GOT3 (cell line): ENCODE measurements at places on chromosomes 6 and 20.

- no peak for DNase-seq
Measured at GRCh38 chr20:47679462-47679861, 105.8 kb downstream of the SULF2 start.

GRCh38 chr6:116090251-116090650 lies 10.4 kb upstream of the NT5DC1 start:
- DNase-seq, result no peak

DNA sequence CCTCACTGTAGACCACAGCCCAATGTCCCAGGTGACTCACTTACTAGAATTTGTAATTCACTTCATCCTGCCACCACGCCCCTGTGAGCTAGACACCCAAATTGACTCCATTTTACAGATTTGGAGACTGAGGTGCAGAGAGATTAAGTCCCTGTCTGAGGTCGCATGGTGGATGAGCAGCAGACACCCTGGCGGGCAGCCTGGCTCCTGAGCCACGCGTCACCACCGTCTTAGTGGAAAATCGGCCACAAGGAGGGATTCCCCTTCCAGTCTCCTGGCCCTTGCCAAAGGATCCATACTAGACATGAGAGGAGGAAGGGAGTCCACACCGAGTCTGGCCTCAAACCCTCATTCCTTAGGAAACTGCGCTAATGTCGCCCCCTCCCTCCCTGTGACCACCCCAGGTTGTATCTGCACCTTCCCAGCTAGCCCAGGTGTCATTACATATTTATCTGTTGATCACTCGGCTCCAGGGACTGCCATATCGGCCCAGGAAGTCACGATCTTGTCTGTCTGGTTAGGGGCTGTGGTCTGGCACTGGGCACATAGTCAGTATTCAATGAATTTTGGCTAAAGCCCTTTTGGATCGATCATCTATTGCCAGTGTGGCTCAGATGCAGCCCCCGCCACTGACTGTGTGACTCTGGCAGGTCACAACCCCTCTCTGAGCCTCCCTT lies 25.7 kb upstream of the PTGIS start:
- DNase-seq, result no peak

DNA sequence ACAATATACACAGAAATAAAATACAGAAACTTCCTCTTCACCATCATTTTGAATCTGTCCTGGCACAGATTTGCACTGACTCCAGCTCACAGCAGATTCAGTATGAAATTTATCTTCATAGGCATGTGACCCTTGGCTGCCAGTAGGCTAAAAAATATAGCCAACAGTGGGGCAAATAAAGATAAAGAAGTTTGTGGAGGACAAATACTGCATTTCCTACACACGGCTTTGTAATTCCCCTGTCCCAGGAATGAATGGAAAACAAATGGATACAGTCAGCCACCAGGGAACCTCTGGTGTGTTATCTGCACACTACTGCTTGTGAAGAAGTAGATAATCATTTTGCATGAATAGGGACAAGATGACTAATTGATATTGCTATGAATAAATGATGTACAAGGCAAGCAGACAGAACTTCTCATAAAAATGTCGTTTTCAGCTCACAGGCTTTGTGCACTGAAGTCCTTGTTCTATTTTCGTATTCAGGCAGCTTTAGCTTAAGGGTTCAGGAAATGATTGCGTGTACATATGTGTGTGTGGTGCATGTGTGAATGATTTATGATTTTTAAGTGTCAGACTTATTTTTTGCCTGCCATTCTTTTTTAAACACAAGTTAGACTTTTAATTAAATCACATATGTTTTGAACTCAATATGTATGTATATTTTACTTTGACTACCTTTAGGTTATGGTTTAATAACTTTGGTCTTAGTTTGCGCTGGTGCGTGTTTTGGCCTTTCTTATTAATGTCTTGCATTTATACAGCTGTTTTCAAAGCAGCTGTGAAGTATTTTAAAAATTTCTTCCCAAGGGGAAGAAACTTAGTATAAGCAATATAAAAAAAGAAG lies 543.8 kb upstream of the JAG1 start:
- no peak for DNase-seq

- DNase-seq, result no peak
Measured at GRCh38 chr6:16108921-16109658, 19.8 kb upstream of the MYLIP start.

DNA sequence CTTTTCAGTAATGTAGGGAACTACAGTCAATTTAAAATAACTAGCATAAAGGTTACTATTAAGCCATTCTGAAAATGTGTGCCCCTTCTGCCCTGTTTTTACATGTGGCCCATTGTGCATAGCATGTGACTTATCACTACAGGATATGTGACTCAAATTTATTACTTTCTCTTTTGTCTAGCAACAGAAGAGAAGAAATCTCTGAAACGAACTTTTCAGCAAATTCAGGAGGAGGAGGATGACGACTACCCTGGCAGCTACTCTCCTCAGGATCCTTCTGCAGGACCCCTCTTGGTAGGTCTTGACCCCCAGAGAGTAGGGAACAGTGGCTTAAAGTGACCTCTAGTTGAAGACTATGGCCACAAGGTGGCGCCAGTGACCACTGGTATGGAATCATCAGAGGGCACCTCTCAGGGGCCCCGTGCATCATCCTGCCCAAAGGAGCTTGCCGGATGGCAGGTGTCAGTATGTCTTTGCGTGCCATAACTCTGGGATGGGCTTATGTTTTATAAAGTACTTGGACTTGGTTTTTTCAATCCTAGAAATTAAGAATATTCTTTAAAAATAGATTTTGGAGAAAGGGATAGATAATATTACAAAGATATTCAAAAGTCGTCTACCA lies 23.9 kb downstream of the RPRD1B start:
- DNase-seq, result no peak

DNA sequence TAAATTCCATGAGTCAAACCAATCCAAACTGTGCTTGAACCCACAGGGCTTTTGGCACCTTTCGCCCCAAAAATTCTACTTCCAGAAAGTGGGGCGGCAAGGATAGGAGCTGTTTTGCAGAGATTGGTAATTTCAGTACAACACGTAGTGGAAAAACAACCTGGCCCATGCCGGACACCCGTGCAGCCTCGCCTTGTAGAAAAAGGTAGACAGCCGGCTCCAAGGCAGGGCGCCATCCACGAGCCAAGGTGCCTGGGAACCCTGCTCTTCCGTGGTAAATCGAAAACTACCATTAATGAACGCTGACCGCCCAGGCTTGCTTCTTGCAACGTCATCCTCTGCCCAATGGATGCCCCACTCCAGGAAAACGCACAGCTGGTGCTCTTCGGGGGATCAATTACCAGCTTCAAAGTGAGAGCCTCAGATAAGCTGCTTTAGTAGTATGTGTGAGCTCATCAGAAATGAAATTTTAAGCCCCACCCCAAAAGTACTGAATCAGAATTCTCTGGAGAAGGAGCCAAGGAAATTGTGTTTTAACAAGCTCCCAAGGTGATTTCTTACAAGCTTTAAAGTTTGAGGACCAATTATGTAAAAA lies 1.8 kb downstream of the OOEP start:
- no peak for DNase-seq

- no peak for DNase-seq
Measured at GRCh38 chr6:44740566-44741120, 353.1 kb downstream of the CDC5L start.

GRCh38 chr6:15616261-15616660 lies 46.6 kb downstream of the DTNBP1 start:
- DNase-seq, result no peak

DNA sequence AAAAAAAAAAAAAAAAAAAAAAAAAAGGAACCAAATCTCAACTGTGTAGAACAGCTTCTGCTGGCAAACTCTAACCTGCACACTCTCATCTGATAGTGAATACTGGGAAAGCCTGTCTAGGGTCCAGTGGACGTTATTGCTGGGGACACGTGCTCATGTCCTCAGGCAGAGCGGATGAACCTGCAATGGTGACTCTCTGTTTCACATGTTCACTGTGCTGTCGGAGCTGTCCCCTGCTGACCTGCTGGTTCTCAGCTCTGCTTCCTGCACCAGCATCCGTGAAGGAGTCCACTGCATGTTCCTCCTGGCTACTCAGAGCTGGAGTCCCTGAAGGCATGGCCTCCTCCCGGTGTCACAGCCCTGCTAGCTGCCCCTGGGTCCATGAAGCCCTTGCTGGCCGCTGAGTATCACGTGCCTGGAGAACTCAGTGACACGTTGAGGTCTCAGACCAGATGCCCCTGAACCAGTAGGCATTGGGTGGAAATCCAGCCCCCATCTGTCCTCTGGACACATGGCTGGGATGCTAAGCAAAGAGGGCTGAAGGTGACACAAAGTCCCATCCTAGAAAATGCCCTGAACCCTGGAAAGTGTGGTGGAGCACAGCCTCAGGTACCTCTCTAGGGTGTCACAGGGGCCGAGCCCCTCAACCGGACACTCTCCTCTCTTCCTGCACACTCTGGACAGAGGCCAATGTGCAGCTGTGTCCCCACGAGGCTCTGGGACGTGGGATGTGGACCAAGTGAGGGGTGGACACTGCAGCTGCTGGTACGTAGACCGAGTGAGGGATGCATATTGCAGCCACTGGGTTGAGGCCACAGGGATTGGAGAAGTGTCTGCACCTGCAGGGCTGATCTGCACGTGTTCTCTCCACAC lies 54.9 kb upstream of the FRMD1 start:
- DNase-seq, result no peak

DNA sequence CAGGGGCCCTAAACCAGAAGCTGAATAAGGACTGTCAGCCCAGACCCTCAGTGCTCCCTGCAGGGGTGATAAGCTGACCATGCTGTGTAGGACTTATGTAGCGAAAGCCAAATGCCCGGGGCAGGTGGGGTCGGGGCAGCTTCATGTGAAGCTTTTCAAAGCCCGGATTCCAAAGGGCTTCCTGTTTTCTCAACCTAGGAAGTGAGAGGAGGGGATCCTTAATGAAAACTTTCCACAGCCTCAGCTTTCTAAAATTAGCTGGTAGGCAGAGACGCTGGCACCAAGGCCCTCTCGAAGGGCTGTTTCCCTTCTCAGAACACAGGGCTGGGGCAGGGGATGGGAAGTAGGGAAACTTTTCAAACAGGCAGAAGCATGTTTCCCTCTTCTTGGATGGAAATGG lies 148.9 kb downstream of the NFATC2 start:
- no peak for DNase-seq
